ENCODE measurements at places on chromosomes 5 and 9.
A peak's percentile ranks its signal among the peaks of the same experiment; 100 is the strongest.

- DNase-seq, result peak; percentile 72
Observed at GRCh38 chr9:113523421-113524141, 60.1 kb downstream of the RGS3 start.

- no peak for DNase-seq
Observed at GRCh38 chr5:176902102-176902814, 3.1 kb upstream of the HK3 start.

DNA sequence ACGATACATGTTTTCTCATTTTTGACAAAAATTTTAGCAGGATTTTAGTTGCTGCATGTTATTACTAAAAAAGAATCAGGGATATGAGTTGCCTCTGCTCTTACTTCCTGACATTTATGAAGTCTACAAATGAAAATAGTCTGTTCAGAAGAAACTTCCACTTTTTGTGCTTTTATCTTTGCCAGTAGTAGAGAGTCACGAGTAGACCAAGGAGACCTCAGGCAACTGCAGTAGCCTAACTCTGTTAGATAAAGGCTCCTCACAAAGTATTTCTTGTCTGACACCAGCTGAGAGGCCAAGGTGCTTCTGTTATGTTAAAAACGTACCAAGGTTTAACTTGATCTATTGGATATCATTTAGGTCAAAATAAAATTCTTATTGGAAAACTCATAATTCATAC is 333.9 kb downstream of the NR2F1-AS1 start:
- no peak for DNase-seq

- DNase-seq, result no peak
Observed at GRCh38 chr5:133147411-133147810, 95.6 kb downstream of the HSPA4 start.

GRCh38 chr9:79651251-79651795 is 79.6 kb downstream of the TLE4 start:
- DNase-seq, result no peak

DNA sequence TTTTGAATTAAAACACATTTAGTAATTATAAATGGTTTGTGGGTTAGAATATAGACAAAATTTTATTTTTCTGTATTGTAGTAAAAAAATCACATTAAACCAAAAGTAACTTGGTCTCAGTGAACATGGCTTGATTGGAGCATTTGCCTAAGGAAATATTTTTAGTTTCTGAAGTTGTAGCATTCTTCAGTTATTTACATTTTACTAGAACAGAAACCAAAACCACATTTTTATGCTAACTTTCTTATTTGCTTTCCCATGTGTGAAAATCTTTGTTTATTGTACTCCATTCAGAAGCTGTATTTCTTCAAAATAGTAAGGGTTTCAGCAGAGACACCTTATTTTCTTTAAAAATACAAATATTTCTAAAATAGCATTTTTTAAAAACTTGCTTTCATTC is 129.9 kb downstream of the SGCD start:
- no peak for DNase-seq

DNA sequence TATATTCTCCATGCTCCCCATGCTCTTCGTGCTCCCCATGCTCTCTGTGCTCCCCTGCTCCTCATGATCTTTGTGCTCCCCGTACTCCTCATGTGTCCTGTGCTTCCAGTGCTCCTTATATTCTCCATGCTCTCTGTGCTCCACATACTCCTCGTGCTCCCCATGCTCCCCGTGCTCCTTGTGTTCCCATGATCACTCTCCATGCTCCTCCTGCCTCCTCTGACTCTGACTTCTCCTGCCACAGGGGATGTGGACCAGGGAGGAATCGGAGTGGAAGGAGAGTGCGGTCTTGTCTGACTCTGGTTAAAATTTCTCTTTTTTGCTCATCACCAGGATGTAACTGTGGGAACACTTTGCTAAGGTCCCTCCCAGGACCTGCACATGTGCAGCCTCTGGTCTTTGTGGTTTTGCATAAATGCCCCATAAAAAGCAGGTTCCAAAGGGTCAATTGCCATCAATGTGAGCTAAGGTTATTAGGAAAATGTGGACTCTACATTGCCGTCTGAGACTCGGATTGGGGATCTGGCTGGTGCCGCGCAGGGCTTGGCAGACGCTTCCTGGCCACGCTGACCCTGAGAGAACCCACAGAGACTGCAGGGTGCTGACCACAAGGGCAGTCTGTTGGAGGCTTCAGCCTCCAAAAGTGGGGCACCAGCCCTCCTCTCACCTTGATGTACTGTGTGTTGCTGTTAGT is 52.5 kb downstream of the TRIP13 start:
- no peak for DNase-seq

DNA sequence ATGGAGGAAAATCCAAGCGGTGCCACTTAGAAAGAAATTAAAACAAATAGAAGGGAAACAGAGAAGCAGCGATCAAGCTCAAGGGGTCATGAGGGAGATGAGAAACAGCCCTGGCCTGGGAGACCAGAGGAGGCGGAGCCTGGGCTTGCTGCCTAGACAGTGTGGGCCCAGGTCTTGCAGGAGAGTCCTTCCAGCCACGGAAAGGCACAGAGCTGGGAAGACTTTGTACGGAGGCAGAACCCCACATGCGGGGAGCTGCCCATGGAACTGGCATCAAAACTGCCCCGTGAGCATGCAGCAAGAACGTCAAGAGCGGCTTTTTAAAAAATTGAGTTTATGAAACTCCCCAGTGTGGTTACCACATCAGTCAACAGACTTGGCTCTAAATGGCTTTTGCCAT is 119.4 kb downstream of the IRX1 start:
- DNase-seq, result no peak

- DNase-seq, result no peak
Observed at GRCh38 chr9:124940521-124940893, 376 bp downstream of the GOLGA1 start.

DNA sequence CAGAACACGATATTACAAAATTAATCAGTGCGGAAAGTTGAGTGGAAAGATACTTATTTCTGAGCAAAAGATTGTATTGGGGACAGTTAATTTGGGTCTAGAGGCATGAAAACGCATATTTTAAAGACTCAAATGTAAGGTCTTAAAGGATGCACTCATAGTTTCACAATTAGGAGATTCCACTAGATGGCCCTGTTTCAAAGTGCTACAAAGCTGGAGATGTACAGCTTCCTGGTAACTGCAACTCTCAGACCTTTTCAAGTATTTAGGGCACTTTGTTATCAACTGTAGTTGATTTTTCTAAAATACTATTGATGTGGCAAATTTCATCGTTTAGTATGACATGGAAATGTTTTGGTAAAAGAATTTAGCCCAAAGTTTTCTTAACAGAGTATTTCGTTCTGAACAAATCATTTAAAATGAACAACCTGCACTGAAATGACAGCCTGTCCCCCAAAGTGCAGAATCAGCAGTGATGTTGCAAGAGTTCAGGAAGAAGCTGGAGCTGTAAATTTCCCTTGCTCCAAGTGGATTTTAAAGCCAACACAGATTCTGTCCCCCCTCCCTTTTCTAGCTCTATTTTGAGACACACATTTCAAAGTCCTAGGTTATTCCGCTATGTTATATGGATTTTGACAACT is 16.2 kb upstream of the NDUFB6 start:
- DNase-seq, result no peak

DNA sequence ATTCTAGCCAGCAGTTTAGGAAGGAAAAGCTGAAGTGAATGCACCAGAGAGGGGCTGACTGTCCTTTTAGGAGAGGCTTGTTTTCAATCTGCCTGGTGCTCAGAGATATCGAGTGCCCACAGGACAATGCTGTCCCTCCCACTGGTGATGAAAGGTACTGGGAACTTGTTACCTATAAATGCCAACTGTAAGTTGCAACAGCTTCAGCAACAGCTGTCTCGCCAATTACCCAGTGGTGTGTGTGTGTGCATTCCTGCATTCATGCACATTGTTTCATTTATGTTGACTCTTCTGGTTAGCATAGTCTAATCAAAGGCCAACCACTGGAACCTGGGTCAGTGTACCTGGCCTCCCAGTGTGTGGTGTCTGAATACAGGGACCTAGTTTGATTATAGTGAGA is 161.1 kb downstream of the CSNK1G3 start:
- DNase-seq, result no peak

- DNase-seq, result no peak
Observed at GRCh38 chr5:42810834-42811590, 680 bp downstream of the SELENOP start.

DNA sequence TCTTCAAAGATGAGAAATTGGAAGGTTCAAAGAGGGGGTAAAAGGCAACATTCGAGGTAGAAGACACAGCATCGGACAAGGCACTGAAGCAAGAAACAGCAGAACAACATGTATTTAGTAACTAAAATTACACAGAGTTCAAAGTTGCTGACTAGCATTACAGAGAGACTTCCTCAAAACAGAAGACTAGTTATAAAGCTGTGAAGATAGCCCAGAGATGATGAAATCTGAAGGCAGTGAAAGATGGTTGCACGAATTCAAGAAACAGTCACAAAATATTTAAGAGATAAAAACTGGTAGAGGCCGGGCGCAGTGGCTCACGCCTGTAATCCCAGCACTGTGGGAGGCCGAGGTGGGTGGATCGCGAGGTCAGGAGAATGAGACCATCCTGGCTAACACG is 16.3 kb downstream of the MAPKAP1 start:
- DNase-seq, result no peak

DNA sequence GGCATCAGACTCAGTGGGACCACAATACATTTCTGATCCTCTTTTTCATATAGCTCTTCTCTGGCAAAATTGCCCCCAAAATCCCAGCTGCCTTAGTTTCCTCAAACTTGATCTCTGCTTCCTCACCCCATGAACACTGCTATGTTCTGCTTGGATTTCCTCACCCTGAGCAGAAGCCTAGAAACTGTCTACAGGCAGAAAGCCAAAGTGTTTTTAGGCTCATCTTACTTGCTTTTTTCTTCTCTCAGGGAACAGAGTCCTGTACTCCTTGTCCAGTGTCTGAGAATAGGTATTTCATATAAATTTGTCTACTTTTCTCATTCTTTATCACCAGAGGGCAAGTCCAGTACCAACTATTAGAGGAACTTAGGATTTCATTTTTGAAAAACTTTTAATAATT is 21.5 kb upstream of the UBAP1 start:
- DNase-seq, result no peak

- no peak for DNase-seq
Observed at GRCh38 chr5:59367791-59368394, 525.6 kb downstream of the PDE4D start.

DNA sequence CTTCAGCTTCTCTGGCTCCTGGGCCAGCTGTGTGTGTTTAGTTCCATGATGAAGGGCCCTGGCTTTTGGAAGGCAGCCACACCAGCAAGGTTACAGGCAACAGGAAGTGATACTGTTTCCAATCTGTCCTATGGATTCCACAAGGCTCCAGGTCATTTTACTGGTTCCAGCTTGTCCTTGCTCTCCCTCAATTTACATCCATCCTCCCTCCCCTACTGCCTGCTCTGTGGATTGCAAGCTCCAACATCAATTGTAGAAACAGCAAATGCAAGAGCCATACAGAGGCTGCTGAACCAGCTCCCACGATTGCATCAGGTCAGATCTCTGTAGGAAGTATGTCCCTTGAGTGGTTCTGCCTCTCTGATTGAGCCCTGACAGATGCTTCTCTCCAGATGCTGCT is 409.8 kb downstream of the NTRK2 start:
- DNase-seq, result no peak

DNA sequence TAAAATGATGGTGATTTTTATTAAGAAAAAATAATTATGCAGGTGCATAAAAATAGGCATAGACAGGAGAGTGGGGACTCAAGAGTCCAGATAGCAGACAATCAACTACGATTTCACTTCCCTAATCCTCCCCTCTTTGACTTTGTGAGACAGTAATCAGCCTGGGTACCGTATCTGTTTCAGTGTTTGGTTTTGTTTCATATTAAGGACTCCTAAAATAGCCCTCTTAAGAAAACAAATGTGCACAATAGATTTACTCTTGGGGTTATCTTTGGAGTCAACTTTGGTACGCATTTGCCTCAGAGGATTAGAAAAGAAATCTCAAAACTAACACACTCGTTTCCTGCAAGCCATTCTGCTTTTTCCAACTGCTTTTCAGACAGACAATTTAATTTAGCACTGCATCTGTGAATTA is 96.3 kb downstream of the ZNF608 start:
- peak; percentile 78 for DNase-seq

GRCh38 chr5:156164306-156164705 is 162.7 kb upstream of the SGCD start:
- no peak for DNase-seq

GRCh38 chr5:112342389-112342788 is 76.7 kb downstream of the EPB41L4A start:
- DNase-seq, result no peak

DNA sequence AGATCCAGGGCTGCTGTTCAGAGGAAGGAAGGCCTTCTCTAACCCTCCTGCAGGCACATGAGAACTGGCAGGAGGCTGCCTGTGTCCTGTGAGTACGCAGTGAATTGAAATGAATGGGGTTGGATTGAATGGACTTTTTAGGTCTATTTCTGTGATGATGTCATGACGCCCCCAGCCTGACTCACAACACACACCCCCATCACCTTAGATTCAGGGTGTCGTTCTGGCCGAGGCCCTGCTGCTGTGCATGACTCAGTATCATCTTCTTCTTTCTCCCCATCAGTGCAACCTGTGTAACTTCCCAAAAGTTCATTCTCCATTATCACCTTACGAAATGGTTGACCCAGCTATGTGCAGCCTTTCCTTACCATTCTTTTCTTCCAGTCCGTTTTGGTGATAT is 5.4 kb downstream of the PCAT7 start:
- no peak for DNase-seq

DNA sequence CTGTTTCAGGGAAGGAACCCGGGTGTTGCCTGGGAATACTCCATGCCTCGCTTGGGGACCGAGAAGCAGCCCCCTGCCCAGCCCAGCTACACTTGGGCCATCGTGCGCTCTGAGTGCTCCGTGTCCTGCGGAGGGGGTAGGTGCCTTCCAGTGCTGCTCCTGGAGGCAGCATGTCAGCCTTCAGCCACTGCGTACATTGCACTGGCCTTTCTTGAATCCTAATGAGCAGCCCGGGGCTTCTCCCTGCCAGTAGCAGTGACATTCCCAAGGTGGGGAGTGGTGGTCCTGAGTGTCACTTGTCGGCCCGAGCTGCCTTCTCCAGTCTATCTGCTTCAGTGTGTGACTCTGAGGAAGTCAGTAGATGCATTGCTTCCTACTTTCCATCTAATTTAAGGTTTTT is 101.9 kb downstream of the ADAMTS16 start:
- DNase-seq, result no peak

GRCh38 chr9:117927354-117927753 is 223.2 kb downstream of the TLR4 start:
- DNase-seq, result no peak

Measured in GM06990 (cell line).